ENCODE measurements at places on chromosomes 16 and 17. TPM values are rescaled to one million over a fixed set of nuclear protein-coding genes. Genes with fewer than 3 reads are reported as not detected.

Gene KRTAP2-2
- not detected for total RNA-seq

Gene TMEM219
- total RNA-seq: 116 TPM

Gene SULT1A1
- 48.0 TPM for total RNA-seq

Gene RNF222
- not detected for total RNA-seq

Gene RND2
- total RNA-seq: not detected

Gene PDE6G
- not detected for total RNA-seq

Gene RHBDL3
- total RNA-seq: not detected

Gene FAHD1
- 35.6 TPM for total RNA-seq

Gene NPIPB6
- total RNA-seq: 0.18 TPM

Gene PPL
- total RNA-seq: 24.6 TPM

Gene SYCE1L
- 8.6 TPM for total RNA-seq

Gene TLCD2
- total RNA-seq: 3.1 TPM

Gene CIBAR2
- not detected for total RNA-seq

Gene PITPNM3
- total RNA-seq: 0.90 TPM

Gene CCL4L2
- total RNA-seq: not detected

Gene MYO1D
- 20.2 TPM for total RNA-seq

Gene GDPD3
- 1.8 TPM for total RNA-seq

Gene STX1B
- 0.18 TPM for total RNA-seq

Gene MEIOC
- under 0.01 TPM for total RNA-seq

Gene CD300LB
- total RNA-seq: not detected

Gene KRTAP2-3
- total RNA-seq: not detected

Gene CRHR1
- not detected for total RNA-seq

Gene AMFR
- 127 TPM for total RNA-seq

Gene PIK3R6
- total RNA-seq: not detected

Gene AGRP
- total RNA-seq: not detected

Gene GPR139
- total RNA-seq: not detected

Gene DRC3
- 0.65 TPM for total RNA-seq

All from cardiac atrium fibroblast (primary cell).